Thoracic aorta (tissue), 2 donors: ENCODE measurements at places on chromosomes 1 and 21.

- DNase-seq: peak; percentile 71
Measured at GRCh38 chr1:39098546-39099250, 72.5 kb downstream of the NDUFS5 start.

- no peak for DNase-seq
Measured at GRCh38 chr1:91725618-91725988, 160.3 kb downstream of the TGFBR3 start.

- DNase-seq: no peak
Measured at GRCh38 chr1:6587261-6588005, 7.6 kb downstream of the ZBTB48 start.

DNA sequence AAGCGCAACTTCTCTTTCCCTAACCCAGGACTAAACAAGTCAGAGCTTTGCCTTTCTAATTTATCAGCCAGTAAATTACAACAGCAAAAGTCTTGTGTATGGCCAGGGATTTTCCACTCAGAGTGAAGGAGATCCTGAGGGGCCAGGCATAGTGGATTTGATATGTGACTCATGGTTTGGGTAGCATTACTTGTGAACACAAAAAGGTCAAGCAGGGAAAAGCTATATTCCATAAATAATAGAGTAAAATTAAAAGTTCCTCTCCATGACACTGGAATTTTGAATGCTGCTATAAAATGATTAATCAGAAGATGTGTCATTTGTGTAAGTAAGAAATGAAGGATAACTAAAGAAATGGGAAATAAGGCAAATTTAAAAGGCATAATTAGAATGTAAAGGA is 284.8 kb downstream of the HLX start:
- DNase-seq: no peak
